A549 treated with CORT108297 at 1 μM for 4 hours (cell line): ENCODE measurements at places on chromosomes 6 and 20. TPM values are rescaled to one million over a fixed set of nuclear protein-coding genes. Genes with fewer than 3 reads are reported as not detected.

TREML1 gene
- not detected in 5 replicates for total RNA-seq

SLC52A3 gene
- 0.36 to 0.72 TPM (median 0.58 TPM) in 5 replicates for total RNA-seq

BNIP5 gene
- not detected in 5 replicates for total RNA-seq

KIAA1755 gene
- 0.06 to 0.19 TPM (median 0.13 TPM) in 5 replicates for total RNA-seq

CPXM1 gene
- 0.02 TPM in 1 of 5 replicates, not detected in the others for total RNA-seq

GSTA1 gene
- total RNA-seq, result 0.11 TPM in 1 of 5 replicates, not detected in the others

DZANK1 gene
- total RNA-seq, result 2.7 to 3.0 TPM (median 2.8 TPM) in 5 replicates

SSTR4 gene
- total RNA-seq, result 0.06 to 0.15 TPM (median 0.09 TPM) in 4 of 5 replicates, not detected in the other

HINT3 gene
- total RNA-seq, result 6.6 to 7.5 TPM (median 7.4 TPM) in 5 replicates

THBD gene
- 32.0 to 54.4 TPM (median 42.2 TPM) in 5 replicates for total RNA-seq

DCBLD1 gene
- 27.0 to 37.2 TPM (median 32.6 TPM) in 5 replicates for total RNA-seq

VSX1 gene
- 1.0 to 1.2 TPM (median 1.1 TPM) in 5 replicates for total RNA-seq
